ENCODE measurements at places on chromosomes 7 and 10.

DNA sequence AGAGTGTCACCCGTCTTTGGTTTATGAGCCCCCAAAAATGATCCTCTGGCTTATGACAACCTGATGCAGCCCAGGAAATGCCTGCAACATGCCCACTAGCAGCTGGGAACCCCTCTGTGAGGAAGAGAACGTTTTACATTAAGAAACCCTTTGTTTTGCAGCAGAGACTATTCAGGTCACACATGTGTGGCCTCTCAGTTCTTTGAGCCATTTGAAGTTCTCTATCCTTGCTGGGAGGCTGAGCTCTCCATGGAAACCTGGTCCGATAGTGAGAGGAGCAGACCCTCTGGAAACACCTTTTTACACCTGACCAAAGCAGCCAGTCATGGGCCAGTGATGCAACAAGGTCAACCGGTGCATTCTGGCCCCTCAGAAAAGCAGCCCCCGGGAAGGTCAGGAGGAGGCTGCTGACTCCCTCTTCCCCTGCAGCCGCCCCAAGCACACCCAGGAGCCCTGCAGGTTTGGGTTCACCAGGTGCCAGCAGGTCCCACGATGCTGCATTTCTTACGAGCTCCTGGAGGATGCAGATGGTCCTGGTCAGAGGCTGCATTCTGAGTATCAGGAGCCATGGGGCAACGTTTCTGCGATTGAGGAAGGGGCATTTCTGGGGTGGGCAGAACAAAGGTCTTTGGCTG, 134.3 kb downstream of the ZMYND11 start:
- no peak for DNase-seq

- no peak for DNase-seq
These were observed 550.0 kb downstream of the REEP3 start for GRCh38 chr10:64071218-64071617.

DNA sequence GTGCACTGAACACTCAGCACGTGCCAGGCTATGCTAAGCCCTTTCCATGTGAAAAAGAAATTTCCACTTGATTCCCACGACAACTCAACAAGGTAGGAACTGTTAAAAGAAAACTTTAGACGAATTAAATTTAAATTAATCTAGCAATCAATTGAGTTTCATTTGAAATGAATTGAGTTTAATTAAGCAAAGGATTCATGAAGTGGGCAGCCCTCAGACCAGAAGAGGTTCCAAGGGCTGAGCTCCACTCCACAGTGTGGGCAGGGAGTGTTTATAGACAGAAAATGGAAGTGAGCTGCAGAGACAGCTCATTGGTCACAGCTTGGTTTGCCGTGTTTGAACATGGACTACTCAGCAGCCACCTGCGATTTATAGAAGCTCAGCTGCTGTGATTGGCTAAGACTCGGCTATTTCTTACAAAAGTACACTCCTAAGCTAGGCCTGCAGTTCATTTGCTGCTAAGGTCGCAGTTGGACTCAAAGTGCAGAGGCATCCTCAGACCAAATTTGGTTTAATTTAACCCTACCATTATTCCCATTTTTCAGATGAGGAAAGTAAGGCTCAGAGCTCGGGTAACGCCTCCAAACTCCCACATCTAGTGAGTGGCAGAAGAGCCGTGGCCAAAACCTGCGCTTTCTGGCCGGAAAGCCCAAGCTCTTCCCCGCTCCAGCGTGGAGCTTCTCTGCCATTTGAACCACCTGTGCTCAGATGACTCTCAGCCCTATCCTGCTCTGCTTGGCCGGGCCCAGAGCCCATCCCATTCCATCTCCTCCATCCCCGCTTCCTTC, 24.9 kb downstream of the CALML3 start:
- DNase-seq, result no peak

GRCh38 chr7:94605031-94605430, 50.9 kb downstream of the SGCE start:
- no peak for DNase-seq

DNA sequence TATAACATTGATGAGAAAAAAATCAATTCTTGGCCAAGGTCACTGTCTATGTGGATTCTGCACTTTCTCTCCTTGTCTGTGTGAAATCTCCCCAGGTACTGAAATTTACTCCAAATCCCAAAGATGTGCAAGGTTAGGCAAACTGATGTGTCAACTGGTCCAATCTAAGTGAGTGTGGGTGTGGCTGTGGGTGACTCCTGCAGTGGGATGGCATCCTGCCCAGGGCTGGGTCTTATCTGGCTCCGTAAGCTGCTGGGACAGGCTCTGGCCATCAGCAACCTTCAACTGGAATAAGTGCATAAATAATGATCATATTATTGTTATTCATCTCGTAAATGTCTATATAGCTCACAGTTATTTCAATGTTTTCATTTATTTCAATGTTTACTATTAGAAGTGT, 79.3 kb downstream of the JCAD start:
- no peak for DNase-seq

DNA sequence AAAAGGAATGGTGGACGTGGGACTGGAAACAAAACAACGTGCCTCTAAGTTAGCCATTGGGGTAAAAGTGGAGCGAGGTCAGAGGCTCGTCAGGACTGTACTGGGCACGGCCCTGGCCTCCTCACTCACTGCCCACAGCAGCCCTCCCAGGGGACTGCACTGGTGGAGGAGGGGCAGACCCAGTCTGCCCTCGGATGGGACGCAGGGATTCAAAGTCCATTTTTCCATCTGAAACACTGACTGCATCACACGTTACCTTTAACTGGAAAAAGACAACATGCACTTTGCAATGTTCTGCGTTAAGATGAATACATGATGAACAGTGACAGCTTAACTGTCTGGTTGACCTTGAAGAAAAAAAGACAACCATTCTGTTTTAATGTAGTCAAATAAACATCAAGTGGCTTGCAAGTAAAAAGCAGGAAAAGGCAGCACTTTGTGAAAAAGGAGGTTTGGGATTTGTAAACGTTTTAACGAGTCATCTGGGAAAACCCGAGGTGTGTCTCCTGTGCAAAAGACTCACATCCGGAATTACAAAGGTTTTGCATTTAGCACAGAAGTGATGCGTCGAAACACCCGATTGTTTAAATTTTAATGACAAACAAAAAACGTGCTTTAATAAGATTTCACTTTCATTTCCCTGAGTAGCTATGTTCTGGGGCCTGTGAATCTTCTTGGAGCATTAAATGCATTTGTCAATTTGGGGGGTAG, 18.8 kb downstream of the KLF6 start:
- DNase-seq, result no peak

- DNase-seq, result no peak
These were observed 98.5 kb upstream of the NPS start for GRCh38 chr10:127450644-127451043.

- DNase-seq, result no peak
These were observed 249.4 kb downstream of the COBL start for GRCh38 chr7:51067258-51067657.

DNA sequence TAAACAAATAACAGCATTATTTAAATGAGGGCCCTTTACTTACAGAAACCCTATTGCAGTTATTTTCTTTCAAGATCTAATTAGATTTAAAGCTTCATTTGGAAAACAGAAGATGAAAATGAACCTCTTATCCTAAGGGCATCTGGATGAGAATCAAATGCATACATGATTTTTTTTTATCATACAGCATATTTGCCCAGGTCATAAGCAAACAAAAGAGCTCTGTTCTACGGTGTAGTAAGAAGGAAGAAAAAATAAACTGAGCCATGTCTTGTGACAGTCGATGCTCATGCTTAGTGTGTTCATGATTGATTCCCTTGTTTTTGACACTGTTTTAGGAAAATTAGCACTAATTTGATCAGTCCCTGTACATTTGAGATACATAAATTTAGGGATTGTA, 202.6 kb upstream of the RNF32 start:
- DNase-seq, result no peak

- DNase-seq, result no peak
These were observed 75.2 kb downstream of the CLEC2L start for GRCh38 chr7:139598642-139599041.

All from CD4-positive, alpha-beta T cell treated with Interleukin-2 at 100 ng/mL for 4 hours (primary cell).